Activated naive CD4-positive, alpha-beta T cell (primary cell): ENCODE measurements at places on chromosomes 12 and 14.

DNA sequence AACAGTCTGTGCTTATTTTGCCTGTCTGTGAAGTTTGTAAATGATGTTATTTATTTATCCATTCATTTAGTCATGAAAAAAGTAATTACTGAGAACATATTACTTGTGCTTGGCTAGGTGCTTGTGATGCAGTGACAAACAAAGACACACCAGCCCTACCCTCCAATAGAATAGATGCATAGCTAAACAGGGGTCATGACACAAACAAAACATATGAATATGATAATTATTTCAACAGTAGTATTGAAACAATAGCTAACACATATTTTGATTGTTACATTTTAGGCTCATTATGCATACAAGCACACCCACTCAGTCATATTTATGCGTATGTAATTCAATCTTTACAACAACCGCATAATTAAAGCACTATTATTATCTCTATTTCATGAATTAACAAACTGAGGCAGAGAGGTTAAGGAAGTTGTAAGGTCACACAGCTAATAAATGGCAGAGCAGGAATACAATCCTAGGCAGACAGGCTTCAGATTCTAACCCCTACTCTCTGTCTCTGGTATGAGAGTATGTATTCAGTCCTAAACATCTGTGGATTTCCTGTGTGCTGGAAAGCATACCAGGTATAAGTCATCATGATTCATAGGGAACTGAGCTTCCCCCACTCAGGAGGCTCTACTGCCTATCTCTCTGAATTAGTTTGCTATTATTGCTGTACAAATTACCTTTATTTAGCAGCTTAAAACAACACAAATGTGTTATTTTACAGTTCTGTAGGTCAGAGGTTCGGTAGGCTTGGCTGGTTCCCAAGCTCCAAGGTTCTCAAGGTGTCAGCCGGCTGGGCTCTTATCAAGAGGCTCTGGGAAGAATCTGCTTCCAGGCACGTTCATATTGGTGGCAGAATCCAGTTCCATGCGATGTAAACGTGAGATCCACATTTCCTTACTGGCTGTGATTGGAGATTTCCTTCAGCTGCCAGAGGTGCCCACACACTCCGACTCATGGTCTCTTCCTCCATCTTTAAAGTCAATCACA, 509.4 kb downstream of the GALC start:
- DNase-seq: no peak

GRCh38 chr14:71309756-71310155, 402.5 kb downstream of the PCNX1 start:
- no peak for DNase-seq

GRCh38 chr14:61644175-61644574, 51.1 kb upstream of the HIF1A start:
- DNase-seq: no peak

GRCh38 chr12:49766115-49766455, 24.7 kb downstream of the TMBIM6 start:
- DNase-seq: no peak

DNA sequence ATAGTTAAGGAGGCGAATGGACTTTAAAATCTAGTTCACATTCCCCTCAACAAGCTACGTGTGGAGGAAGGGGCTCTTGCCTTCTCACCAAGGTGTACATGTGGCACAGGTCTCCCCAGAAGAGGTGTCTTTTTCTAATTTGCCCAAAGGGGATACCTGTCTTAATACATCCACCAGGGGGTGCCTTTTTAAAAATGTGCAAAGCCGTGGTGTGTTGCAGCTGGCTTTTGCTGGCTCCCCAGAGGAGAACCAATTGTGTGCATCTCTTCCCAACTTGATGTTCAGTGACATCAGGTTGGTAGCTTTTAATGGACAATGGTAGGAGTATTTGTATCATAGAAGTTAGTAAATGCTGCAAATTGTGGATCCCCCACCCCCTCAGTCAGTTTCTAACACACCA, 33.8 kb downstream of the CREBL2 start:
- DNase-seq: no peak

DNA sequence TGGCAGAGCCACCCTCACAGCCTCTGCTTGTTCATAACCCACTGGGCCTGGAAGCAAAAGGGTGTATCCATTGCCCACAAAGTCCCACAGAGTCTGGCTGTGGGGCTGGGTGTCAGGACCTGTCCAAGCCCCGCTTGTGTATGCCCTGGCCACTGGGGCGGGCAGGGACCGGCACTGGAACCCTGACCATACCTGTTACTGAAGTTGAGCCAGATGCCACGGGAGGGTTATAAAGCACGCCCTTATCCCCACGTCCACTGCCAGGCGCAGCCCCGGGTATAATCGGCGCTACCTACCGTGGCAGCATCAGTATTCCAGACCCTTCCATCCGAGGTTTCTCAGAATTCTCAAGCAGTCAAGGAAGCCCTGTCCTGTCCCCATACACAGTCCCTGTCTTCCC, 40.8 kb downstream of the PHETA1 start:
- DNase-seq: no peak

DNA sequence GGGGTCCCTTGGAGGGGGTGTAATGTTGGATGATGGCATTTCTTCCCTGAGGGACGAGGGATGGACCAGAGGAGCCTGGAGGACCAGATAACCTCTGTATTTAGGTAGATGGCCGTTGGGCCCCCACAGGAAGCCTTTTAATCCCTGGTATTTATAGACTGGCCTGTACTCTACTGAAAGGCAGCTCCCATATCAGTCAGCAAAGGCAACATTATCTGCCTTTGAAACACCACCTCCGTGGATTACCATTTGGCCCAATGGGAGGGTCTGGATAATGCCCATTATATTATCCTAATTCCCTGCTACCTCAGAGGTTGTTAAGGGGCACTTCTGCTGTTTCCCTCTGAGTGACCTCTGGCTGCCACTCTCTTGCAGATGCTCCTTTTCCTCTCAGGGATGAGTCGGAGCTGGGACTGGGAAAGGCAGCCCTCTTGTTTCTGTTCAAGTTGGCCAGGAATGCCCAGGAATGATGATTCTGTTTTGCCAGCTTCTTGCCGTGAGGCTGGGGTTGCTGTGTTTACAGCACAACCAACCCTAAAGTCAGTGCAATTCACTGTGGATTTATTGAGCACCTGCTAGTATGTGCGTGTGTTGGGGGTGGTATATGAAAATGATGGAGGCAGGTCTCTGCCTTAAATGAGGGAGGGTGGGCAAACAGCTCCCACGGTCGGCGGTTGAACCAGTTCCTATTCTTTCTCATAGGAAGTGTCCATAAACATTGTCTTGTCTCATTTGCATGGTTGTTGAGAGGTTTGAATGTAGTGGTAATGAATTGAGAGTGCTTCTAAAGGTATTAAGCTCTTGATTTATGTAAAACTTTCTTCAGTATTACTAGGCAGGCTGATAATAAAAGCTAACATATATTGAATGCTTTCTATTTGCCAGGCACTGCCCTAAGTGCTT, 18.1 kb downstream of the SUSD6 start:
- DNase-seq: no peak

- no peak for DNase-seq
These were observed 25.0 kb upstream of the GSG1 start for GRCh38 chr12:13128291-13128965.

GRCh38 chr12:49882851-49883464, 20.7 kb downstream of the FAIM2 start:
- DNase-seq: no peak

DNA sequence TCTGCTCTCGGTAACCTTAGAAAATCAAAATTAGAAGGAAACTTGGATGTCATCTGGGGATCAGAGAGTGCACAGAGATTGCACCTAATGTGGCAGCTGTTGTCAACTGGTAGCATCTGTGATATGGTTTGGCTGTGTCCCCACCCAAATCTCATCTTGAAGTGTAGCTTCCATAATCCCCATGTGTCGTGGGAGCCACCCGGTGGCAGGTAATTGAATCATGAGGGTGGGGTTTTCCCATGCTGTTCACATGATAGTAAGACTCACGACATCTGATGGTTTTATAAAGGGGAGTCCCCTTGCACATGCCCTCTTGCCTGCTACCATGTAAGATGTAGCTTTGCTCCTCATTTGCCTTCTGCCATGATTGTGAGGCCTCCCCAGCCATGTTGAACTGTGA, 127.7 kb upstream of the SRRM4 start:
- DNase-seq: no peak

- DNase-seq: no peak
These were observed 1139.4 kb downstream of the TMEM121 start for GRCh38 chr14:106665814-106666213.

DNA sequence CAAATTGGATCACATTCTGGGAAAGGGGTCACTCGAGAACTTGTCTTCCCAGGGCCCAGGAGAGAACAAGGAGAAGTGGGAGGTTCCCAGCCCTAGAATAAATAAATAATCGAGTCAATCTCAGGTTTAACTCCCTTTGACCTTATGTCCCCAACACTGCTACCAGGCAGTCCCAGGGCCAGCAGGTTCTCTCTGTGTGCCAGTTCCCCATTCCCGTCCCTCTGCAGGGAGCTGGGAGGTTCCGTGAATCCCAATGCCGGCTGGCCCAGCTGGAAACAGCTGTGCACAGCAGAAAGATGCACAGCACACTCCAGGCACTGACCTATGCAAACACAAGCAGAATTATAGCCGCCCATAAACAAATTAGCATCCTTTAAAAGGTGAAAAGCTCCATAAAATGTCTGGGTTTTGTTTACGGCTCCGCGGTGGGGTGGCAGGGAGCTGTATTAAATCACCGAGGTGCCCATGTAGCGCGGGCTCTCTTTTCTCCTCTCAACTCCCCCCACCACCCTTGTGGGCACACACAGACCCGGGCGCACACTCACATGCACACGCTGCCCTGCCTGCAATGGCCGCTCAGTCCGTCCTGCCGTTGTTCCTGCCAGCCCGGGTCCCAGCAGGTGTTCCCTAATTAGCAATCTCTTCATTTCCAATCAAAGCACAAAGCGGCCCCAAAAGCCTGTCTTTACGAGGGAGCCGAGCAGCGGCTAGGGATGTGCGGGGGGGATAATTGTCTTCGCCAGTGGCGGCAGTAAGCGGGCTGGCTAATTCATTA, 46.6 kb upstream of the ESRRB start:
- no peak for DNase-seq

- DNase-seq: no peak
These were observed 172.8 kb downstream of the BCL11B start for GRCh38 chr14:99099051-99099787.

- no peak for DNase-seq
These were observed 9.1 kb upstream of the OR6C76 start for GRCh38 chr12:55416961-55417360.

- no peak for DNase-seq
These were observed 15.8 kb upstream of the KRT7 start for GRCh38 chr12:52217223-52217622.

- DNase-seq: no peak
These were observed 22.2 kb downstream of the A2ML1 start for GRCh38 chr12:8844665-8845064.

DNA sequence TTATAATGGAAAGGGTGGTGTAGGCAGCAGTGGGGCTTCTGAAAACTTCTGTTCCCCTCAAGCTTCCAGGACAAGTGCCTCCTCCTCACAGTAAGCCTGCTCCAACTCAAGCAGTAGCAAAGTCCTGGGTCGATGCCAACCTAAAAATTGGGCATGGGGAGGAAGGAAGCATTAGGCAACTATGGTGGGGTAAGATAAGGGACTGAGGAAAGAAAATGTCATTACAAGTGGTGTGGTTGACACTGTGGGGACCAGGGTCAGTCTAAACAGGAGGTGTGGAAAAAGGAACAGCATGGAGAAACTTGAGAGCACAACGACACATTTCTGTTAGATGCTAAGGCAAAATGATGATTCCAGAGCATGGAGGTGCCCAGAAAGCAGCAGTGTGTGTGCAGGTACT, 34.9 kb downstream of the WIF1 start:
- no peak for DNase-seq

GRCh38 chr14:76917158-76917596, 91.0 kb downstream of the LRRC74A start:
- DNase-seq: no peak

- DNase-seq: no peak
These were observed 756 bp downstream of the LGR5 start for GRCh38 chr12:71440345-71440762.

DNA sequence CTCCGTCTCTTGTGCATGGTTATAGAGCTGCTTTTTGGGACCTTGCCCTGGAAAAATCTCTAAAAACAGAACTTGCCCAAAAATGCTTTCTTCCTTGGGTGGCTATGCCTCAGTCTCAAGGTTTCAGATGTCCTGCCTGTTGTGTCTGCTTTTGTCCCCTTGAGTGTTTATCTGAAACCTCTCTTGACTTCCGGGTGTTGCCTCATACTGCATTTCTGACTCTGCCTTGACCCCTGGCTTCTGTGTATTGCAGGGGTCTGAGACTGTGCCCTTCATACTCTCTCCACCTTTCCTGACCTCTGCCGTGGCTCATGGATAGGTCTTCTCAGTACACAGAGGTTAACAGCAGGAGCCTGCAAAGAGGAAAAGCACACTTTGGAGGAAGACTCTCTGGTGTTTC, 124.8 kb upstream of the NTF3 start:
- no peak for DNase-seq

DNA sequence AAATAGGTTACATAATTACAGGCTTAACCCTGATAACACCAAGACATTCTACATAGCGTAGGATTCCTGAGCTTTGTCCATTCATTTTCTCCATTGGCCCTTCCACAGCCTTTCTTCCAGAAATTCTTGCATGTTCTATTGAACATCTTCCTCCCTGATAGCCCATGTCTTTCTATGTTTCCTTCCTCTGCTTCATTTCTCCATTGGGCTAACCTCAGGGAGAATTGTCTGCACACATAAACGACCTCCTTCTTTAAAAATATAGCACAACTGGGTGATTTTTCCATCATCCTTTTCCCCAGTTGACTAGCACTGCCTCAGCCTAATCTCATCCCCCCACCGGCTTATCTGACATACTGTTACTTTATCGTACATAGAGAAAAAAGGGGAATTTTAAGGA, 11.2 kb downstream of the DIO2 start:
- DNase-seq: no peak

DNA sequence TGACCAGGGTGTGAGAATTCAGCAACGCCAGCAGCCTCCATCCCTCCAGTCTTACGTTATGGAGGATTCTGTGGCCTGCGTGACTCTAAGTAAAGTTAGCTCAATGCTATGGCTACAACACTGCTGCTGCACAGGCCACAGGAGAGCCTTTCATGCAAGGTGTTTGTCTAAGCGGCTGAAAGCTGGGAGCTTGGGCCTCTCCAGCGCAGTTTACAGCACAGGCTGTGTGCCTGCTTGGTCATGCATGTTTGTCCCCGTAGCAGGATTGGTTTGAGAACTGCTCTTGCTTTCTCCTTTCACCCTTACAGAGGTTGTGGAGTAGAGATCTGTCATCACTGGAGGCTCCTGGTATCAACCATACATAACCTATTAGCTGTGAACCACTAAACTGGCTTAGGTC, 113.1 kb upstream of the TMCC3 start:
- DNase-seq: no peak

DNA sequence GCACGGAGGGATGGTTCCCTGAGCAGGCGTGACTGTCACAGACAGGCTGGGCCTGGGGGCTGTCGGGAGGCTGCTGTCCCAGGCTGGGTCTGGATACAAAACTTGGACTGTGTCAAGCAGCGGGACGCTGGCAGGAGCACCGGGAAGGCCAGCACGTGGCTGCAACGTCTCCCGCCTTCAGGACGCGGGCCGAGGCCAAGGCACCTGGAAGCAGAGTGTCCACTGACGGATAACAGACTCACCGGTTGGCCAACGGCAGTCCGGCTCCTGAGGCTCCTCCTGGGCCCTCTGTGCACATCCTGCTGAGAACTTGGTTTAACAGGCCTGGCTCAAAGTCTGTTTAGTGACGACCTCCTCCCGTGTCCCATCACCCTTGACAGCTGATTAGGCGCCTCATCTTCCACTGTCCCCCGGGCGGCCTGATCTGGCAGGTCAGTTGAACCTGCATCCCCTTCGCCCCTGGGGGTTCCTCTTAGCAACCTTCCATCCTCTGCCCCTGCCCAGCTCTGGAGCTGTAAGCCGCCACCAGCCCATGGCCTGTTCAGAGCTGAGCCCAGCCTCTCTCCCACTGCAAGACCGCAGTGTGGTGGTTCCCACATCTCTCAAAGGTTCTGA, 2.5 kb downstream of the XRCC3 start:
- DNase-seq: no peak
